ENCODE measurements at places on chromosomes 2 and 18. TPM values are rescaled to one million over a fixed set of nuclear protein-coding genes. Genes with fewer than 3 reads are reported as not detected.

DNA sequence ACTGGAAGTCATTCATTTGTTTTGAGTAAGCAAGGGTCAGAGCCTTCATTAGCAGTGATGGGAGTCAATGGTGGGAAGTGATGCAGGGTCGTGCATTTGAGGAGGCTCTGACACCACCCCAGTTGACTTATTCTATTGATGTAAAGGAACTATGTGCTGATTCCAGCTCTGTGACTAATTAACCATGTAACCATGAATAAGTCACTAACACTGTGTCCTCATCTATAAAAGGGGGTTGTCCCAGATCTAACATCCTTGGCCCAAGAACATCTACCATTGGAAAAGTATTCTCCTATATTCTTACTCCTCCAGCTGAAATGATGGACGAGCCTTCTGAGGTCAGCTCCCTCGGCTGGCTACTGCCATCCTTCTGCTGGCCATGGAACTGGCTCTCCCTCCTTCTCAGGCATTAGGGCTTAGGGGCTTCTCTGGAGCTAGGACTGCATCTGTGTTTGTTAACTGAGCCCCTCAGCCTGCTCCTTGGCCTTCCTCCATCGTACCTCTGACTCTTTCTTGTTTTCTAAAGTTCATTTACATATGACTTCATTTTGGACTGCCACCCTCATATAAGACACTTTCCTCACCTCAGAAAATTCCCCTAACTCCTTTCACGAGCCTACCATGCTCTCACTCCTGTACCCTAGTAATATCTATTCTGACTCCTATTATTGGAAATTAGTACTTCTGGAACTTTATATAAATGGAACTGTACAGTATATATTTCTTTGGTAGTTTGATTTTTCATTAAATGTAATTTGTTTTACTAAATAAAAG is 115.5 kb downstream of the KCTD1 start:
- no peak for DNase-seq

DNA sequence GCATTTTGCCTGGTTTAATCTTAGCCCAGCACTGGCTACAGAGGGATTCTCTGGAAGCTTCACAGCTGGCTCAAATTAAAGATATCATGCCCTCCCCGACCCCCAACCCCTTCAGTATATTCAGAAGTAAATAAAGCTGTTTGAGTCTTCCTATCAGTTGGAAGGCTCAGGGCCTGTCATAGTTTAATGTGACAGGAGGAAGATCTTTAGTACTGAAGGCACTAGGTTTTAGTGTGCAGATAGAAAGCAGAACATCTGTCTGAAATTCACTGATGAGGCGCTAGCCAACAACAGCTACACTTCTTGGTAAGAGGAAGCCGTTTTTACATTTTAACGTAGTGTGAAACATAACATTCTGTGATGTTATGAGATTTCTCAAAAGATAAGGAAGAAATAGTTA is 969.1 kb upstream of the CDH2 start:
- no peak for DNase-seq

DNA sequence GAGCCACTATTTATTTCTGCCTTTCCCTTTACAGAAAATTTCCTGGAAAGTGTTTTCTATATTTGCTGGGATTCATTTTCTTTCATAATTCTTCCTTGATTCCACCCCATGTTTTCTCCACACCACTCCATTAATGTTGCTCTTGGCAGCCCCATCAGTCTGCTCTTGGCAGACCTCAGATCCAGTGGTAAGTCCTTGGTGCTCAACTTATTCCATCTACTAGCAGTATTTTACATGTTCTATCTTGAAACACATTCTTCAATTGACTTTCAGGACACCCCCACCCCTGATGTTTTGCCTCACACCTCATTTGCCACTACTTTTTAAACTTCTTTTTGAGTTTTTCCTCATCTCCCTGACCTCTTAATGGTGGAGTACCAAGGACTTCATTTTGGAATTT is 65.0 kb downstream of the HNMT start:
- no peak for DNase-seq

The TM4SF20 gene
- not detected for total RNA-seq

GRCh38 chr2:232513353-232513752 is 6.8 kb upstream of the PRSS56 start:
- no peak for DNase-seq

All from ureter (tissue), 1 donor.